ENCODE measurements at places on chromosomes 5 and 9. TPM values are rescaled to one million over a fixed set of nuclear protein-coding genes. Genes with fewer than 3 reads are reported as not detected.

- DNase-seq: no peak
These were observed 50.8 kb downstream of the RBM27 start for GRCh38 chr5:146254223-146254622.

GRCh38 chr9:124284237-124284831 is 26.6 kb downstream of the NEK6 start:
- no peak for DNase-seq

DNA sequence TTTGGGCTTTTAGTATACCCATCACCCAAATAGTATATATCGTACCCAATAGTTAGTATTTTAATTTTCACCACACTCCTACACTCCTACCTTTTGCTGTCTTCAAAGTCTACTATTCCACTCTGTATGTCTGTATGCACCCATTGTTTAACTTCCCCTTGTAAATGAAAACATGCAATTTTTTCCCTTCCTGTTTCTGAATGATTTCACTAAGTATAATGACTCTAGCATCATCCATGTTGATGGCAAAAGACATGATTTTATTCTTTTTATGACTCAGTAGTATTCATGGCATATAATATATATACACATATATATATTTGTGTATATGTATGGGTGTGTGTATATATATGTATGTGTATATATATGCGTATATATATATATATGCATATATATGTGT is 63.1 kb upstream of the FAM174A start:
- no peak for DNase-seq

- DNase-seq: no peak
These were observed 16.1 kb upstream of the FRRS1L start for GRCh38 chr9:109182940-109183798.

GRCh38 chr9:89837934-89838310 is 233.1 kb downstream of the GADD45G start:
- no peak for DNase-seq

DNA sequence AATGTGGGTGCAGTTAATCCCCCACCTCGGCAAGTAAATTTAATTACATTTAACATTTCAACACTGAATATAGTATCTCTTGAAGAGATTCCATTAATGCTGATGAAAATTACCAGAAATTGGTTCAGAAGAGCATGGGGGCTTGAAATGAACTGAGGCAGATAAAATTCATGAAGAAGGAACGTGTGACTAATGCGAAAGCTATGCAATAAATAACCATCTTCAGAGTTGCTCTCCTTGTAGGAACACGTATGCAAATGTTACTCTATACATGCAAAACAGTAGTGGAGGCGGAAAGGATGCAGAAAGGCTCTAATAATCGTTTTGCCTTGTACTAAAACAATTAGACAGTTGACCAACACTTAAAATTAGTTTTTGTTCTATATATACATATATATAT is 320.2 kb downstream of the CTNND2 start:
- no peak for DNase-seq

DNA sequence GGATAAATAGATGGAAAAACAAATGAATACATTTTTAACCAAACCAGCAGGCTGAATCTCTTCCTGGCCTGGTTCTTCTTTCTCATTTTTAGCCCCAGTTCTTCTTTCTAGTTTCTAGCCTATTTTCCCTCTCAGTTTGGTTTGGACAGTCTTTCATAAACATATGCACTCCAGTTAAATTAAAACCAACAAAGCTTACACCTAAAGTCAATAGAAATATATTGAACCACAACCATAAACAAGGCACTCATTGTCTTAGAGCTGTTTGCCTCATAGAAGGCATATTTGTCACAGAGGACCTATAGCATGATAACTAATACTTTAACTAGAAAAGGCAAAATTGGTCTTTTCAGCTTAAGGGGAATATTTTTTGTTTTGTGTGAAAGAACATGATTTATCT is 638.3 kb downstream of the NR2F1-AS1 start:
- DNase-seq: no peak

DNA sequence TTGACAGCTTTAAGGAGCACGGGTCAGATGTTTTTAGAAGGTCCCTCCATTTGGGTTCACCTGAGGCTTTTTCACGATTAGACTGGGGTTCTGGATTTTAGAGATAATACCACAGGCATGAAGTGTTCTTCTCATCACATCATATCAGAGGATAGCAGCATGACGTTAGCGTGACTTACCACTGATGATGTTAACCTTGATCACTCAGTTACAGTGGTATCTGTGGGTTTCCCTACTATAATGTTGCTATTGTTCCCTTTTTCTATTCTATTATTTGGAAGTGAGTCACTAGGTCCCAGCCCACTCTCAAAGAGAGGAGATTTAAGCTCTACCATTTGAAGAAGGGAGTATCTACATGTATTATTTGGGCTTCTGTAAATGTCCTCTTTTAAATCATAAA is 300.0 kb downstream of the MAST4 start:
- DNase-seq: no peak

- no peak for DNase-seq
These were observed 20.5 kb upstream of the MEGF9 start for GRCh38 chr9:120734607-120735410.

Gene NTRK2
- 0.38 TPM for total RNA-seq

Gene HMCN2
- total RNA-seq: not detected

Measured in CD8-positive, alpha-beta memory T cell (primary cell).